ENCODE measurements at places on chromosomes 2 and 18.

GRCh38 chr2:55877087-55877436 lies 46.5 kb downstream of the EFEMP1 start:
- no peak for DNase-seq

GRCh38 chr2:46259777-46260168 lies 37.4 kb upstream of the EPAS1 start:
- DNase-seq, result no peak

GRCh38 chr2:197925204-197925603 lies 120.8 kb downstream of the PLCL1 start:
- no peak for DNase-seq

DNA sequence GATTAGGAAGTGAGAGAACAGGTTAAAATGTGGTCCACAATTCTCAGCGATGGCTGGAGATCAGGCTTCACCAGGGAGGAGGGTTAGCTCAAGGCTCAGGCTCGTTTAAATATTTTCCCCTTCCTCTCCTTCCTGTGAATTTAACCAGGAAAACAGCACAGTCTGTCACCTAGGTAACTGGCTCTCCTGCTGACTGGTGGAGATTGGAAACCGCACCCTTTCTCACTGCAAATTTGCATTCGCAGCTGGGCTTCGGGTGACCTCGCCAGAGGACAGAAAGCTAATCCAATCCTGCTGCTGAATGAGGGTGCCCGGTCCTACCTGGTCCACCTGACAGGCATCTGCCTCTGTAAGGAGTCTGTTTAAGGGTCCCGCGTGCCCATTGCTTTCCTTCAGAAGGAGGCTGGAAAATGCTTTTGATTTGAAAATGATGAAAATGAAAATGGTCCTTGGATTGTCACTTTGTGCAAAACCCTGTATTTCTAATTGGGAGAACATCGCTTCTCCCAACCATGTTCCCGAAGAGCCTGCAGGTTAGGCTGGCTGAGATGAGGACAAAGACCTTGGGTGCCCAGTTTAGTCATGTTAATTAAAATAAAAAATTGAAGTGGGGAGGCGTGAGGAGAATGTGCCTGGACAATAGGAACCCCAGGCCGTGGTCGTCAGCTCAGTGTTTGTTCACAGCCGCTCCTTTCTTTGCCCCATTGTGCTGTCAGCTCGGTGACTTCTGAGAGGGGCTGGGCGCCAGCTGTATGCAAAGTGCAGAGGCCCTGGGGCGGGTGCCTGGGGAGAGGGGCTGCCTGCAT lies 43.4 kb upstream of the MTCL1 start:
- peak; percentile 76 for DNase-seq

DNA sequence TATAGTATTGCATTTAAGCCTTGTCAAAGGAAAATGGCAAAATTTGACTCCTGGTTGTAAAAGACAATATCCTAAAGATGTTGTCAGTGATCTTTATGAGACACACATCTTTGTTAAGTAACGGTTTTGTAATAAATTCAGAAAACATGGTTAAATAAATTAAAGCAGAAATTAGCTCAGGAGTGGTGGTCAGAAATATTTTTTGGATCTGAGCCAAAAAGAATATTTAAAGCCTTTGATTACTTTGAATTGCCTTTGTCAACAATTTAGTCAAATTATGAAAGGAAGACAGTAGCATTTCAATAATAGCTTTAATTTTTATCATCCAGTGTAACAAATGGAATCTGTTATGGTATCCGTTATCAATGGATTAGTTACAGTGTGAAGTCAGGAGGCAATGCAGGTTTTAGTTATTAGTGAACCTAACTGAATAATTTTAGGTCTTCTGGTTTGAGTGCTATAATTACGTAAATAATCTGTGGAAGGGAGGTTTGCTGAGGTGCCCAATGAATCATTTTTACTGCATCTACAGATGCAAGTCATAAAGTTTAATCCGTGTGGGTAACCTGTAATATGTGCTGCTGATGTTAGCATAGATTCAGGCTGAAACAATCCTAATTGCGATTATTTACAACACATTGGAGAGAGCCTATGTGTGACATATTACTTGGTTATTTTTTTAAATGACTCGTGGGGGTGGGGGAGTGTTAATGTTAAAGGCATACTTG lies 42.7 kb downstream of the SMAD4 start:
- DNase-seq, result no peak

- peak; percentile 91 for DNase-seq
Measured at GRCh38 chr2:5691221-5691984, 781 bp upstream of the SOX11 start.

DNA sequence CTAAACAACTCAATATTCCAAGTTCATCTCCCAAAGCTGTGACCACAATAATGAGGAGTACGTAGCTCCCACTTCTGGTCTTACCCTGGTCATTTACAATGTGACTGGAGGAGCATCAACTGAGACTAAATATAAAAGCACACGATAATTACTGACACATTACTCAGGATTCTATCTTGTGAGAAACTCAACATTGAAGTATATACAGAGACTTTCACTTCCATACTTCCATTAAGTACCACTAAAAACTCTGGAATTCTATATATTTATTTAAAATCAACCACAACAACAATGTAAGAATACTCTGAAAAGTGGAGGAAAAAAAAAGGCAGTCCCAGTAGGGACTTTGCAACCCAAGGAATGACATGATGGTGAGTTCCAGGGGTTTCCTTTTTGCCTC lies 61.4 kb downstream of the XDH start:
- no peak for DNase-seq

DNA sequence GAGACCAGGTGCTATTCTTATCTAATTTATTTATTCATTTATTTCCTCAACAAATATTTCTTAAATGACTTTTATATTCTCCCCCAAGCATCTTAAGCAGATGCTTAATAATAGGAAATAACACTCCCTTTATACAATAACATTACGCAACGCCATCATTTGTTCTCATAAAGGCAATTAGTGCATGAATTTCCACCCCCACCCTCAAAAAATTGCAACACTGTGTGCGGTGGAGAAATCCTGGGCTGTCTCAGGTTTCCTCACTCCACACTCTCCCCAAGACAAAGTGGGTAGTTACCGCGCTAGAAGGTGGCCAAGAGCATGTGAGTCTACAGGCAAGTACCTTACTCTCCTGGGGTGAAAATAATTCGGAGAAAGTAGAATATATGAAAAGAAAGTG lies 37.0 kb upstream of the CTDP1 start:
- no peak for DNase-seq

- DNase-seq, result no peak
Measured at GRCh38 chr2:144020047-144020446, 499.9 kb downstream of the ZEB2 start.

GRCh38 chr2:153055182-153055581 lies 336.8 kb downstream of the ARL6IP6 start:
- no peak for DNase-seq

GRCh38 chr2:223503746-223504145 lies 98.4 kb downstream of the SCG2 start:
- DNase-seq, result no peak

GRCh38 chr2:223607476-223607875 lies 5.3 kb upstream of the SCG2 start:
- no peak for DNase-seq

- DNase-seq, result no peak
Measured at GRCh38 chr18:59861963-59862819, 37.6 kb upstream of the PMAIP1 start.

GRCh38 chr18:40110455-40110854 lies 1844.6 kb upstream of the PIK3C3 start:
- DNase-seq, result no peak

- no peak for DNase-seq
Measured at GRCh38 chr2:217887841-217888701, 114.7 kb downstream of the TNS1 start.

DNA sequence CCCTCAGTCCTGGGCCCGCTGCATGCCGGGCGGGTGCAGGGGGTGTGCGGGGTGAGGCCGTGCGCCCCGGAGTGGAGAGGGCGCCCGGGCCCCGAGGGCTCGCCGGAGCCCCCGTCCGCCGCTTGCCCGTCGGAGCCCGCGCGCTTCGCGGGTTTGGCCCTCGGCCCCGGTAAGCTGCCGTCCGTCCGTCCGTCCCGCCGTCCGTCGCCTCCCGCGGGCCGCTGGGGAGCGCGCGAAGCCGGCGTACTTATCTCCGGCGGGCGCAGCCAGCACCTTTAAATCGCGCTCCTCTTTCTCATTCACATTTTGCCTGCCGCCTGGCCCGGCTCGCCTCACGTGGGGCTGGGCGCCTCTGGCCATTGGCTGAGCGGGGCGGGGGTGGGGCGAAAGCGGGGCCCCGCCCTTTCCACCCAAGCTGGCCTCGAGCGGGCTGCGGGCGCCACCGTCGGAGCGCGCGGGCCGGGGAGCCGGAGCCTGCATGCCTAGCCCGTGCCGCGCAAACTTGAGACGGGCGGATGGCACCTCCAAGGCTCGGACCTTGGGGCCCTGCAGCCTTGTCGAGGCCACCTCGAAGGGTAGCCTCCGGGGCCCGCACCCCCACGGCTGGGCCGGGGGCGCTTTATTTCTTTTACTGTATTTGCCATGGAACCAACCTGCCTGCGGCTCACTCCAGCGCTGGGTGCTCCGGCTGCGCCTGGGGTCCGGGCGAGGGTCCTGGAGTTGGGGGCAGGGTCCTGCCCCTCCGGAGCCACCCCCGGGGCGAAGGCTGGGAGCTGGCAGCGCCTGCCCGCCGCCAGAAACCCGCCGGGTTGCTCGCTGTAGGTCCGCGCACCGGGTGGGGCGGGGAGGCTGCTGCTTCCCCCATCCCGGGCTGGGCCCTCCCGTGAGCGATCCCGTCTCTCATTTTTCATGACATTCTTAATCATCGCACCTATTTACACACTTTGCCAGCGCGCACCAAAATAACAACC lies at the start of gene GBX2:
TSS of gene GBX2 (minus strand) at position 277 of the 971 bp plus-strand sequence. CDS start 415 bp downstream, outside the sequence.
- peak; percentile 96 for DNase-seq

GRCh38 chr18:45175511-45175910 lies 439.8 kb upstream of the SLC14A2 start:
- DNase-seq, result no peak

GRCh38 chr2:111626037-111626864 lies 257.7 kb downstream of the ANAPC1 start:
- DNase-seq, result no peak

GRCh38 chr2:240892356-240892755 lies 3.6 kb downstream of the MAB21L4 start:
- no peak for DNase-seq

GRCh38 chr2:228509021-228509420 lies 327.5 kb upstream of the SPHKAP start:
- no peak for DNase-seq

DNA sequence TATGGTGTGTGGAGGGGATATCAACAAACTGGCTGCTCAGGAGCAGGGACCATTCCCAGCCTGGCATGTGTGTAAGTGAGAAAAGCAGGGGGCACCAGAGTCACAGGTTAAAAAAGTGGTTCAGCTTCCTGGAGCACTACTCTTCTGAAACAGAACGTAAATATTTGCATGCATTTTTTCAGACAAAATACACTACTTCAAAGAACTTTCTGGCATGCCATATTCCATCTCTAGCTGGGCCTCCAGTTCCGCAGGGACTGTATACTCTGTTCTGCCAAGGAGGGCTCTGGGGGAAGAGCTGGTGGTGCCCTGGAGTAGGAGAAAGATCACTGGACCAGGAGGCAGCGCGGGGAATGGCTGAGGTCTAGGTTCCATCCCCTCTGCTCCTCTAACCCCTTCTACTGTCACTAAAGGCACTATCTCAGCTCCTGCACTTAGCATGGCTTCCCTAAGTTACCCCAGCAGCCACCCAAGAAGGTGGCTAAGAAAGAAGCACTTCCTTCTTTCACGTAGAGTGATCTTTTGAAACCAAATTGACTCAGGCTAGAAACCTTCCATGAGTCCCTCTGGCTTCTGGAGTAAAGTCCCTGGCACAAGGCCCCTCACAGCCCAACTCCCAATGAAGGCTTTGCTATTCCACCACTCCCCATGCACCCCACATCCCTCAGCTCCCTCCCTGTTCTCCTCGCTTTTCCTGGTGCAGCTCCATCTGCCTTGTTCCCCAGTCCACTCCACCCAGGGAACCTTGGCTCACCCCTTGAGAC lies 57.6 kb upstream of the CABLES1 start:
- DNase-seq, result no peak

GRCh38 chr18:11996907-11997306 lies 15.6 kb downstream of the IMPA2 start:
- DNase-seq, result no peak

- DNase-seq, result no peak
Measured at GRCh38 chr2:228839421-228839876, 431.6 kb downstream of the PID1 start.

DNA sequence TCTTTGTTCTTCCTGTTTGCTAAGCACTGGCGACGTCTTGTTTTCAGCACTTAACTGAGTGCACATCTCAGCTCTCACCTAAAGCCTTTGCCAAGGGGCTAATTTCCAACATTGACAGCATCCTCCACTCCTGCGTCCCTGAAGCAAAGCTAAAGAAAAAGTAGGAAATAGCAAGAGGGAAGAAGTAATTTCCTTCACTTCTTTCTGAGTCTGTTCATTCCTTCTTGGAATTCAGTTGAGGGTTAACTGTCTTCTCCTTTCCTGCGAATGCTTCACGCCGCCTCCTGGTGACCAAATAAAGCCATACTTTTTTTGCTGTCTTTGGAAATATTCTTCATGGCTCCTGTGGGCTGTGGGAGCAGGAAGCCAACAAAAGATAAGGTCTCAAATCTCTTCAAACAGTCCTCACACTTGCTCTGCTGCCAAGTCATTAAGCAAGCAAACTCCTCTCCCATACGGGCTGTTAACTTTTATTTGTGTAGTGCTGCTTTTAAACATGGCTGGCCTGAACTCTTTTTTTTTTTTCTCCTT lies 100.9 kb downstream of the DPP10 start:
- DNase-seq, result no peak

DNA sequence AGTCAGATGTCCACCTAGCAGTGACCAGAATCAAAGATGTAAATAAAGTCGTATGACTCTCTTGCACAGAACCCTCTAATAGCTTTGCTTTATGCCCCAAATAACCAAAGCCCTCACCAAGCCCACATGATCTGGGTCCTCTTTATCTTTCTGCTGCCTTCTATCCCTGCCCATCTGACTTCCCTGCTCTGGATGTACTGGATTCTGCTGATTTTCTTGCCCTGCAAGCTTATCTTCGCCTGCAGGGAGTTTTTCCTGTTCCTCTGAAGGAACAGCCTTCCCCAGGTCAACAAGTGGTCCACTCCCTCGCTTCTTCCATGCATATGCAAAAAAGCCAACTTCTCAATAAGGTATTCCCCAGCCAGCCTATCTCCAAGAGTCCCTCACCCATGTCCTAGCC lies 18.7 kb downstream of the IL36B start:
- no peak for DNase-seq

Data from osteocyte (in vitro differentiated cells).